Natural killer cell treated with Interleukin-12 subunit alpha and Interleukin-12 subunit beta and Interleukin-15 and Interleukin-18, amount 100 ng/mL, for 72 hours (primary cell): ENCODE measurements at places on chromosomes 16 and 17.

GRCh38 chr17:39231591-39232551 lies 6.1 kb upstream of the STAC2 start:
- no peak for DNase-seq

- peak; percentile 74 for DNase-seq
Observed at GRCh38 chr17:18033442-18034099, 5.4 kb downstream of the ATPAF2 start.

DNA sequence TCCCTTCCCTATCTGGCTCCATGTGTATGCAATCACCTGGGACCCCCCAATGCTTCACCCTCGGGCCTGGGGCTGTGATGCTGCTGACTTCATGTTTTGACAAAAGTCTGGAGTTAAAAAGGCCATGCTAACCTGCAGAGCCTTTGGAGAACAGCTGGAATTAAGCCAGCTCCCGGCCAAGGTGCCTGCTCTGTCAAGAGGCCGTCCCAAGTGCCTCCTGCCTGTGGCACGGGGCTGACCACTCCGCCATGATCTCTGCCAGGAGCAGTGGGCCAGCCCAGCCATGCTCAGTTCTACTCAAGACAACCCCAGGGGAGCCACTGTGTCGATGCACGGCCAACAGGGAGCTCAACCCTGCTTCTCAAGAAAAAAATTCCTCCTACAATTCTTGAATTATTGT lies 93.6 kb downstream of the CCDC182 start:
- no peak for DNase-seq

GRCh38 chr17:74742978-74743545 lies 5.4 kb upstream of the NHERF1 start:
- DNase-seq, result peak; percentile 34

GRCh38 chr17:19759568-19760549 lies 11.8 kb upstream of the ALDH3A1 start:
- DNase-seq, result no peak

GRCh38 chr16:13780406-13781168 lies 139.4 kb upstream of the ERCC4 start:
- no peak for DNase-seq

- DNase-seq, result no peak
Observed at GRCh38 chr16:81997738-81998137, 13.5 kb downstream of the SDR42E1 start.

DNA sequence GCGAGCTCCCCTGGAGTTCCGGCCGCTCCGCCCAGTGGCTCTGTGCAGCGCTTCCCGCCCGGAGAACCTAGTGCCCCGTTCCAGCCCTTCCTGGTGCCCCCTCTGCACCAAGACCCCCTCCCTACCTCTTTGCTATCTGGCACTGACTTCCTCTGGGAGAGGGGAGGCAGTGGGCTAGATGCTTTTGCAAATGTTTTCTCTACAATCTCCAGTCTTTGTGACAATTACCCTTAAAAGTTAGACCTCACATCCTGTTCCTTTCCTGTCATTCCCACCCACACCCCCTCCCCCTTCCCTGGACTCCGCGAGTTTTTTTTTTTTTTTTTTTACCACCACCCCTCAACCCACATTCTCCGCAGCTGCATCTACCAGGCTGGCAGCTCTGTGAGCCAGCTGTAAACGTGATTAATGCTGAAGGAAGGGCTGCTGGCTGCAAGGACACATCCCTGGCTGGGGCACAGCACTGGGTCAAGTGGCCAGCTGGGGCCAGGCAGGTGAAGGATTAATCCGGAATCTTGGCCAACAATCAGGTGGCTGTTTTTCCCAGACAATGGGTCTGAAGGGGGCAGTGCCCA lies 101.5 kb downstream of the MGAT5B start:
- no peak for DNase-seq

GRCh38 chr17:49381033-49381432 lies 19.0 kb upstream of the ZNF652 start:
- no peak for DNase-seq

- DNase-seq, result no peak
Observed at GRCh38 chr17:81509207-81509971, 3.2 kb downstream of the ACTG1 start.

GRCh38 chr17:64306850-64307463 lies 43.9 kb upstream of the TEX2 start:
- DNase-seq, result no peak

- DNase-seq, result no peak
Observed at GRCh38 chr16:66256919-66257318, 109.6 kb upstream of the CDH5 start.

DNA sequence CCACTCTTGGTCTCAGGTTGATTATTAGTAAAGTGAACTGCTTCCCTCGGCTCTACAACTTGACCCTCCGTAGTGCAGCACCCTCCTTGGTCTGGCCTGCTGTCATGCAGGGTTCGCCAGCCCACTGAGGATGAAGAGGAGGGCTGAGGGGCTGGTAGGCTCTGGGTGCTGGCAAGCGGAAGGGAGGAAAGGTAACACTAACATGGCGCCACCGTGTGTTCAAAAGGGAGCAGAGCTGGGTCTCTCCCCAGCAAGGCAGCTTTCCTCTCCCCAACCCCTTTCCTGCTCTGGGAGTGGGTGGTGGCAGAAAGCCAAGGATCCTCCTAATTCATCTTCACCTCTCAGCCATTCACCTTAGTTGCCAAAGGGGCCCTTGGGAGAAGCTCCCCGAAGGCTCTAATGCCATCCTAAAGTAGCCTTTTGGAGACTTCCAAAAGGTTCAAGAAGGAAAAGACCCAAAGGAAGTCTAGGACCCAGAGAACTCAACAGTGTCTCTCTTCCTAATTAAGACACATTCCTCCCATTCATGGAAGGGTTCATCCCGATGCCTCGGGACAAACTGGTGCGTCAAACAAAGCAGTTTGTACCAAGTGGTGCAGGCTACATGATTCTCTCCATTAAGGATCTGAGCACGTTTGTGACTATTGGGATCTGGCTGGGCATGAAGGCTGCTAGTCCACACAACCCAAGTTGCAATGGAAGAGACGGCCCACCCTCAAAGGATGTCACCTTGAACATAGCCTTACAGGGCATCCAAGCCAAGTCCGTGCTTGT lies 90.8 kb upstream of the TOB1 start:
- no peak for DNase-seq

GRCh38 chr17:30600830-30601494 lies 123.8 kb downstream of the GOSR1 start:
- no peak for DNase-seq

DNA sequence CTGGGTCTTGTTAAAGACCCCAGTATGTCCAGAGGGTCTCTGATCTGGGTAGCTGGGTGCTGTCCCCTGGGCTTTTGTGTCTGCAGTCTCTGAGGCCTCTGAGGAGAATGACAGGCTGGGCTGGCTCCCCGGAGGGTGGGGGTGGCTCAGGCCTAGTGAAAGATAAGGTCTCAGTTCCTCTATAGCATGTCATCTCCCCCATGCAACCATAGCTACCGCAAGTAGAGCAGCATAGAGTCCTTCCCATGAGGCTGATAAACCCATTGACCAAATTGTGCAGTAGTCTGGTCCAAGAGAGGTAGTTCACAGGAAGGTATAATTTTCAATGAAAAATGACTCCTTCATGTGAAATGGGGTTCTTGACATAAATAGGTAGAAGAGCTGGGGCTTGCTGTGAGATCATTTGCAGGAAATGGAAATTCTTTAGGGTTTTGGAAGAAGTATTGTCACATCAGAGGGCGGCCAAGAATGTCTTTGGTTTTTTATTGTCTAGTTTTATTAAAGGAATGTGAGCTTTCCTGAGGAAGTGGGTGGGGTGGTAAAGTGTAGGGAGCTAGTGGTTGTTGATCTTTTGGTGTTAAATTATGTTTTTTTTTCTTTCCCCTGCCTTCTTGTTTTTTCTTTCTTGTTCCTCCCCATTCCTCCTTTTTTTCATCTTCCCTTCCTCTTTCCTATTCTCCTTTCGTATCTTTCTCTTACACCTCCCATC lies 21.0 kb downstream of the SLC7A6OS start:
- DNase-seq, result no peak

DNA sequence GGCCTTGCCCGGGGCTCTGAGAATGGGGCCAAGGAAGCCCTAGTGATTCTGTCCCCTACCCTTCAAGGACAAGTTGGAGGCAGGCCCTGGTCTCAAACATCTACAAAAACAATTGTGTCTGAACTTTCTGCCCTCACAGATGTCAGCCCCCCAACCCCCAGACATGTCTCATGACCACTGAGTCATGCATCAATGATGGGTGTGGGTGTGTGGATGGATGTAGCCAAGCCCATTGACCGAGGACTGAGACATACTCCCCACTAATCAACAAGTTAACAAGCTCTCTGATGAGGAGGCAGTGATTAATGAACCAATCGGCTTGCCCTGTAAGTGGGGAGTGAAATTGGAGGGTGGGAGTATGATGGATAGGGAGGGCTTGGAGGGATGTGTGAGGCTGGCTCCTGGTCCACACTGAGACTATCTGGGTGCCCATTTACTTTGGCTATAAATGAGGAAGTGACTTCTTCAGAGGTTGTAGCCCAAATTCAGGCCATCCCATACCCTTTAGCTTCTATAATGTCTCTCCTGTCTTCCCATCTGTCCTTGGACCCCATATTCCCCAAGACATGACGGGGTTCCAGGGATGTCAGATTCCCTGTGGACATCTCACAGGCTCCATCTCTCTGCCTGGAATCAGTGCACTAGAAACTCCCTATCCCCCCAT lies 97.1 kb upstream of the TMEM97 start:
- no peak for DNase-seq

- no peak for DNase-seq
Observed at GRCh38 chr16:3924763-3925162, 44.2 kb upstream of the CREBBP start.

GRCh38 chr17:31588512-31588911 lies 197.0 kb downstream of the RAB11FIP4 start:
- DNase-seq, result no peak

DNA sequence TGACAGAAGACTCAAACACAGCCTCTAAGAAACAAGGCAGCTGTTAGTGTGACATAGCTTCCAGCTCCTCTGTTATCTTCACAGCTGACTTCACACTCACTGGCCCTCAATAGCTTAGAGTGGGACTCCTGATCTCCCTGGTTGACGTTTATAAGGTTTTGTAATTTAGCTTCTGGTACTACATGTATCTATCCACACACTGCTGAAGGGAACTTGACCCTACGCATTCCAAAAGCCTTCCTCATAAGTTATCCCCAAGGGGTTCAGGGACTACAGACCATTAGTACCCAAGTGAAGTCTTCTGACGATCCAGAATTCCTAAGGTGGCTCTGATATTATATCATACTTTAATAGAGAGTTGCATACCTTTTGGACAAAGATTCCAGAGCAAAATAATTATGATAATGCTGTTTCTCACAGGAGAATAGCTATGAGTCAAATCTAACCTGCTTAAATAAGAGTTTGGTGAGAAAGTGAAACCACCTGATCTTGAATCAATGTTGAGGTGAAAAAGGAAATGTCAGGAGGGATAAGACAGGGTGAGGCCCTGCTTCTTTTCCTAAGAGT lies 14.5 kb downstream of the ACACA start:
- no peak for DNase-seq

DNA sequence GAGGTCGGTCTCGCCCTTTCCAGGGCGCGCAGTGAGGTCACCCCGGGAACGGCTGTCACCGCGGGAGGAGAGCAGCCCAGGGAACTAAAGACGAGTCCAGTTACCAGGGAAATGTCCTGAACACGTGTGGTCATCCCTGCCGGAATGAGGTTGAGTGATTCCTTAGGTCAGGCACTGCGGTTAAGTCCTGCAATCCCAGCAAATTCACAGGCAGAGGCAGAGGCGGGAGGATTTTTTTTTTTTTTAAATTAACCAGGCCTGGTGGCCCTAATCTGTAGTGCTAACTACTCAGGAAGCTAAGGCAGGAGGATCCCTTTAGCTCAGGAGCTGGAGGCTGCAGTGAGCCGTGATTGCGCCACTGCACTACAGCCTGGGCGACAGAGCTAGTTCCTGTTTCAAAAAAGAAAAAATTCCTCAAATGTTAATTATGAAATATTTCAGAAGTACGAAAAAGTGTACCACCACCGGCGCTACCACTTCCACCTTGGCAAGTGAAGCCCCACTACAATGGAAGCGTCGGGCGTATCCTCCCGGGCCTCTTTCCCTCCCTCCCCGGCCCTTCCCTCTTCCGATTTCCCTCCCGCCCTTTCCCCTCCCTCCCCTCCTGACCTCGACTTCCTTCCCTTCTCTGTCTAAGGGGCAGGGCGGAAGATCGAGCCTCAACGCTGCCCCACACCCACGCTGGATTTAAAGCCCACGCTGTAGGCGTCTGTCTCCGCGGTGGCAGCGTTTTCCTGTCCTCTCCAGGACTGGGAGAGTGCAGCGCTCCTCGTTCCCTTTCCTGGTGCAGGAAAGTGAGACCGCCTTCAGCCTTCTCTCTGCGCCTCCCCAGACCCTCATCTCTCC lies 27.3 kb downstream of the SLFN11 start:
- peak; percentile 65 for DNase-seq

DNA sequence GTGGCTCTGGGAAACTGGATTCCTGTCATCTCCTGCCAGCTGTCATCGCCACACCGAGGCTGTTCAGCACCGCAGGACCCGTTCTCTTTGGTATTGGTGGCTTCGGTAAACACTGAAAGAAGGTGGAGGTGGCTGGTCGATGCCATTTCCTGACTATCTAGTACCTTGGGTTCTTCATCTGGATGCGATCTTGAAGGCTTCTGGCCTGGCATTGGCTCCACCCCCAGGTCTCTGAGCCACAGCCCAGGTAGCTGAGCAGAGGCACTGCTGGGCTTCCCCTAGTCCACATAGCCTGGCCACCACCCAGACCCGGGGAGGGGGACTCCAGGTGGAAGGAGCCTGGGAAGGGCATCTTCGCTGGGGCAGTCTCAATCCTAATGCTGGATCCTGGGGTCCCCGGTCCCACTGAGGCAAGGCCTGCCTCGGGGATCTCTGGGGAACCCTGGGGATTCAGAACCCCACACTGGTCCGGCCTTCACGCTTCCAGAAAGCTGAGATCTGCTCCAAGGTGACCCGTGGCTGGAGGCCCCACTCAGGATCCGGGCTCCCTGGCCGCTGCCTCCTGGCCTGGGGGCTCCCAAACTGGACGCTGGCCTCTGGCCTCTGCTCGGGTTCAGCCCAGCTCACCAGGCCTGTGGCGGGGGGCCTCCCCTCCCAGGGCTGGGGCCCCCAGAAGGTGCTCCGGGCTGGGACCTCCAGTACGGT lies 1.8 kb downstream of the C16orf54 start:
- peak; percentile 60 for DNase-seq

GRCh38 chr16:68375801-68376536 lies 65.2 kb downstream of the PRMT7 start:
- DNase-seq, result no peak

- no peak for DNase-seq
Observed at GRCh38 chr17:40264458-40265185, 23.1 kb upstream of the CDC6 start.
